ENCODE measurements at places on chromosomes 2 and 18.

GRCh38 chr18:58091099-58091611 is 47.1 kb downstream of the NEDD4L start:
- DNase-seq = no peak

DNA sequence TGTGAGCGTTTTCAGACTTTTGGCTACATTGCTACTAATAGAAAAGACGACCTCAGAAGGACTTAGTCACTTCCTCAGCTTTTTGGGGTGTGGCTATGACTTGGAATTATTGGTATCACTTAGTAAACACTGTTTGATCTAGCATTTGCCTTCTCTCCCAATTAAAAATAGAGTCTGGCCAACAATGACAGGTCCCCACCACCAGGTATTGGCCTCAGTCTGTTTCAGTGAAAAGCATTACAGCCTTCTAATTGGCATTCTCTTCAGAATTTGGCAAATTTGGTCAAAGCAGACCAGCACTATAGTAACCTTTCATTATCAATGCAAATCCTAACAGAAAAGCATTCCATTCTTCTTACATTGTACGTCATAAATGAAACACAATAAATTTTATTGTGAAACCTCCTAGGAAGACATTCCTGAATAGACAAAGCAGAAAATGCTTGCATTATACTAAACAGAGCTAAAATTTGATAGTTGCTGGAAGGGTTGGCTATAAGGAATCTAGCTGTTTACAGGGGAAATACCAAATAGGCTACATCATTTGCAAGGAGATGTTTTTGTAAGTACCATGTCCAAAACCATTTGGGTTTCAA is 613.9 kb downstream of the IRS1 start:
- no peak for DNase-seq

DNA sequence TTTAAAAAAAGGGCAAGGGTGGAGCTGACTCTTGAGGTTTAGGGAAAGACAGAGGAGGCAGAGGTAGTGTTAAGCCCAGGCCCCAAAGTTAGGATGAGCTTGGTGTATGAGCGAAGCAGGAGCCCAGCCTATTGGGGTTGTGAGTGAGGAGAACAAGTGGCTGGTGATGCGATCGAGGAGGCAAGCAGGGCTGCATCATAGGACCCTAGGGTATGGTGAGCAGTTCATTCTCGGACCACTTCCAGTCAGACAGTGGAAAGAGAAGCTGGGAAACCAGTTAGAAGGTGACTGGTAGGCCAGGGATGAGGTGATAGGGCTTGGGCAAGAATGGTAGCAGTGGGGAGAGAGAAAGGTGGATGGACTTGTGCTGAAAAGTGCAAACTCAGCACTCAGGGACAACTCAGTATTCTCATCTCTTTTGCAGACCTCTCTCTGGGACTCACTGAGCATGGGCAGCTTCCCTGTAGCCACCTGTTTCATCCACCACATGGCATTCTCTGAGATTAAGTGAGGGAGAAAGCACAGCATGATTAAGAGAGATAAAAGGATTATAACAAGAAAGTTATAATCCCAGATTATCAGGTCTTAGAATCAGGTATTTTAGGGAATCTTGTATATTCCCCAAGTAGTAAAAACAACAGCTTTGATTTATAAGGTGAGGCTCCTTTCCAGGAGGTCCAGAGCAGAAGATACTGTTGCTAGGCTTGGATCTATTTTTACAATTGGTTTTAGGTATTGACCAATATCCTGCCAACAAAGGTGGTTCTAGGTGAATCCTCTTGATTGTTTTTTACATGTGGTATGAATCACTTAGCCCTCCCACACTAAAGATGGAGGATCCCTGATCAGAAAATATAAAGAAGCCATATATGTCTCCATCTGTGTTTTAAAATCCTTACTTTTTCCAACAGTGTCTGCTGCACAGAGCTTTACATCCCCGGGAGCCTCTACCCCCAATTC is 38.3 kb downstream of the XRCC5 start:
- DNase-seq = no peak

GRCh38 chr2:210287301-210287700 is 27.7 kb downstream of the MYL1 start:
- DNase-seq = no peak

GRCh38 chr2:20738772-20739171 is 71.8 kb downstream of the GDF7 start:
- no peak for DNase-seq

GRCh38 chr2:237669628-237670392 is 42.4 kb downstream of the LRRFIP1 start:
- DNase-seq = no peak

- DNase-seq = no peak
Observed at GRCh38 chr18:29892960-29893558, 1149.5 kb downstream of the DSC3 start.

Data from stimulated activated CD4-positive, alpha-beta T cell treated with anti-CD3 and anti-CD28 coated beads, Interleukin-1b, Interleukin-23, amount 100 ng/mL, for 1 hour (primary cell).